Effector memory CD4-positive, alpha-beta T cell (primary cell): ENCODE measurements at places on chromosomes 6 and 20.

DNA sequence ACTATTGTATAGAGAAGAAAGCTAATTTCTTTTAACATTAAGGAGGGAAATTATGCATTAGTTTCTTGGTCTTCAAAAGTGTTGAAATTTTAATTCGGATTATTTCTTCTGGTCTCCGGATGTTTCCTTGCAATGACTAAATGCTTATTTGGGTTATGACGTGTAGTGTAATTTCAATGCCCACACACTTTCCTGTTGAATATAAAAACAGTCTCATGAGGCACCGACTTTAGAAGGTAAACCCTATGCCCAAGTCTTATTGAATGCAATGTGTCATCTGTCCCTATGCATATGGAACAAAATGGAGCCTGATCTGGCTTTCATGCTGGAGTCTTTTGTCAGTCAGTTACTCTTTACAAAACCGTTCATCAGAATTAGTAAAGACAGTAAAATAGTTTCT is 17.7 kb downstream of the GJA1 start:
- no peaks in the 10 kb centered on the region for H3K36me3 ChIP-seq
- H3K27ac ChIP-seq, result no peak overlapping the region
- H3K4me3 ChIP-seq, result no peak overlapping the region
- no peaks in the 10 kb centered on the region for H3K4me1 ChIP-seq
- DNase-seq, result no peak

GRCh38 chr20:1987826-1988225 is 6.0 kb downstream of the PDYN start:
- H3K27ac ChIP-seq, result no peak overlapping the region
- no peaks in the 10 kb centered on the region for H3K4me1 ChIP-seq
- H3K4me3 ChIP-seq, result no peak overlapping the region

DNA sequence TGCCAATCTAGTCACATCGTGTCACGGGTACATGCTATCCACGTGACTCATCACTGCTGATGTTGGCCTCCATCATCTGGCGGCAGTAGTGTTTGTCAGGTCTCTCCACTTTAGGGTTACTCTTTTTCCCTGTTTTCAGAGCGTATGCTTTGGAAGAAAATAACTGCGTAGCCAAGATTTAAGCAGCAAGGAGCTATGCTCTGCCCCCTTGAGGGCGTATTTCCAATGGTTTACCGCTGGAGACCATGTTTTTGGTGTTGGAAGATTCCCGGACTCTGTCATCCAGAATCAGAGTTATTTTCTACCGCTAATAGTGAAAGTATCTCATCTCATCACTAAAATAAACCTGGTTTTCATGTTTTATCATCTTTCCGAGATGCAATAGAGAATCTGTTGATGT is 306.5 kb downstream of the C6orf118 start:
- H3K27me3 ChIP-seq, result no peaks in the 10 kb centered on the region
- no peak overlapping the region for H3K27ac ChIP-seq
- H3K36me3 ChIP-seq, result no peaks in the 10 kb centered on the region
- H3K4me1 ChIP-seq, result no peaks in the 10 kb centered on the region
- DNase-seq, result no peak

DNA sequence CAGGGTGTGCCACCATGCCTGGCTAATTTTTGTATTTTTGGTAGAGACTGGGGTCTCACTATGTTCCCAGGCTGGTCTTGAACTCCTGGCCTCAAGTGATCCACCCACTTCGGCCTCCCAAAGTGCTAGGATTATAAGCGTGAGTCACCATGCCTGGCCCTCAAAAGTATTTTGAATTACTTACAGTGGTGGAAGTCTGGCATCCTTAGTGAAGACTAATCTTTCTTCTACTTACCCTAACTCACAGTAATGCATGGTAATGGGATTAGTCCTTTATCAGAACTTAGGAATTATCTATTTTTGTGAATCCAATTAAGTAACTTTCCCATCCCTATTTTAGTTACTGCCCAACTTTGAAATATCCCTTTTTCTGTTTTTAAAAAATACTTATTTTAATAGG is 3.9 kb downstream of the RWDD1 start:
- no peak for DNase-seq
- H3K4me3 ChIP-seq, result no peak overlapping the region
- H3K4me1 ChIP-seq, result no peaks in the 10 kb centered on the region
- no peak overlapping the region for H3K27ac ChIP-seq

DNA sequence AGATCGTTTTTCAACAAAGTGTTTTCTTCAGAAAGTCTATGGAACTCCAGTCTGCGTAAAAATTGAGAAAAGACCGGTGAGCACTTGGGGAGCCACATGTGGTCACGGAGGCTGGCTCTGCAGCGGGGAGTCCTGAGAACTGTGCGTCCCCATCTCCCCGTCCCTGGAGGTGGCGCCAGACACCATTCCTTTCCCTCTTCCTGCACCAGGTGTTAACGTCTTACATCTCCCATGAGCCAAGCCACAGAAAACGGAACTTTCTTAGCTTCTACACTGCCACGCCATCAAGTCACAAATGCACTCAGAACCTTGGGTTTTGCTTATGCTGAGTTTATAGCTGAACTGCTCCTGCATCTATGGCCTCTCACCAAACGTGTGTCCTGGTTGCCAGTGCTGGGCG is 62.6 kb downstream of the GINS1 start:
- no peaks in the 10 kb centered on the region for H3K27me3 ChIP-seq
- H3K4me3 ChIP-seq, result no peak overlapping the region
- no peaks in the 10 kb centered on the region for H3K4me1 ChIP-seq

DNA sequence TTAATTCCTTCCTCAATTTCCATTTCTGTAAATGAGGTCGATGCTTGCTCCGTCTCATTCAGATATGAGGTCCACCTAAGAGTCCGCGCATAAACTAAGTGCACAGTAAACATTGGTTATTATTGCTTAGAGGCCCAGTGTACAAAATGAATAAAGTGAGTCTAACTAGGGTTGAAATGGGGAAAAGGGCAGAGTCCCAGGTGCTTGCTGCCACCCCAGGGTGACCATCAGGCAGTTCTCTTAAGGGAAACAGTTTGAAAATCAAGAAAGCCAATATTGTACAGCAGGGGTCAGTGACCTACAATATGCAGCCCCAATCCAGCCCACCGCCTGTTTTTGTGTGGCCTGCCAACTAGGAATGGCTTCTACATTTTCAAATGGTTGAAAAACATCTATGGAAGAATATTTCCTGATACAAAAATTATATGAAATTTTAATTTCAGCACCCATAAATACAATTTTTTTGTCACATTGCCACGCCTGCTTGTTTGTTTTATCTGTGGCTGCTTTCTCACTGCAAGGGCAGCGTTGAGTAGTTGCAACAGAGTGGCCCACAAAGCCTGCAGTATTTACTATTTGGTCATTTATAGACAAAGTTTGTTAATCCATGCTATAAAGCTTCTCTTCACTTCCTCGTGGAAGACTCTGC is 43.3 kb downstream of the SLC13A3 start:
- H3K36me3 ChIP-seq, result no peaks in the 10 kb centered on the region
- H3K27ac ChIP-seq, result no peak overlapping the region
- DNase-seq, result no peak
- H3K4me3 ChIP-seq, result no peak overlapping the region
- no peaks in the 10 kb centered on the region for H3K27me3 ChIP-seq

- H3K27ac ChIP-seq, result no peak overlapping the region
- H3K4me3 ChIP-seq, result no peak overlapping the region
- no peaks in the 10 kb centered on the region for H3K36me3 ChIP-seq
- H3K4me1 ChIP-seq, result peaks cover 13% of the 10 kb centered on the region
- no peaks in the 10 kb centered on the region for H3K27me3 ChIP-seq
These were observed 12.2 kb upstream of the NCOA3 start for GRCh38 chr20:47489448-47489872.
